Activated T-cell treated with anti-CD3 and anti-CD28 coated beads, Interleukin-2, amount 50 U/mL, for 48 hours (primary cell): ENCODE measurements at places on chromosomes 1 and 21.
A peak's percentile ranks its signal among the peaks of the same experiment; 100 is the strongest.

DNA sequence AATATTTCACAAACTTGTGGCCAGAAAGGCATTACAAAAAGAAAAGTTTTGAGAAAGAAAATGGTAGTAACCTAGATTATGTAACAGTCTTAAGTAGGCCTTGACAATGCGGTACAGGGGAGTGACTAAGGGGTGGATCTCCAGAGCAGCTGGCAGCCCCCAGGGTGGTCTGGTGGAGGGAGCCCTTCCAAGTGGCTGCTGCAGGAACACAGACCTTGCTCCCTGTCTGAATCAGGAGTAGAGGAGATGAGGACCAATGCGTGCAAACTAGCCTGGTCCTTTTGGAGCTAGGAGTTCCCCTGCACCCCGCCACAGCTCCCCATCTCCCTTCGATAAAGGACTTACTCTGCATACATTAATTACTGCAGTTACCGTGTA, 189.0 kb downstream of the NFIA start:
- peak; percentile 43 for DNase-seq

- no peak for DNase-seq
Observed at GRCh38 chr21:45670731-45671130, 27.2 kb downstream of the PCBP3 start.

DNA sequence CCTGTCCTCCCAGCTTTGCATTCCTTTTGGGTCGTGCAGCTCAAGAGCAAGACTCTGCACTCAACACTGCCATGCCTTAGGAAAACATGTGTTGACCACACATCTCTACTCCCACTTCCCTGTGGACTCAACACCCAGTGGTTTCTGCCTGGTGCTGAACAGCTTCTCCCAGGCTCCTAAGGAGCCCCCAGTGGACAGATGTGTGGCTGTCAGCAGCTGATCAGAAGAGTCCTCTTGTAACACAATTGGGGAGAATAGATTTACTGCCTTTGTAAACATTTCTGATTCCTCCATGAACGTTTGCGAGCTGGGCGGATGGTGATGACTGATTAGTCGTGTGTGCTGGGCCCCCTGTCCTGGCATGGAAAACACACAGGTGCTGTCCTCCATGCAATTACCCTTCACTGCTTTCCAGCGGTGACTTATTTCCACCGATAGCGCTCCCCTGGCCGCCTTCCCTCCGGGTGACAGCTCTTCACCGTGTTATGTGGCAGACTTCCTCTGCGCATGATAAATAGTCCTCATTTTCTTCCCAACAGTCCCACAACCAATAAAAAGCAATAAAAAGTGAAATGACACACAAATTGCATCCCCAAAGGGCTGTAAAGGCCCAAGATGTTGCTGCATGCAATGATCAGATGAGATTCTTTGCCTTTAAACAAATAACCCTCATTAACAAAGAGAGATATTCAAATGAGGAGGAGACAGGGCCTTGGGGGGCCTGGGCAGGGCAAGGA, 249.4 kb upstream of the AJAP1 start:
- DNase-seq, result no peak

- DNase-seq, result no peak
Observed at GRCh38 chr1:167913895-167914496, at the start of gene ADCY10. TSS of gene ADCY10 (minus strand) at chr1:167914134. CDS start at chr1:167905140, 8,994 bp downstream.

- no peak for DNase-seq
Observed at GRCh38 chr1:200538179-200538578, 82.4 kb downstream of the KIF14 start.
